Bronchial epithelial cell (primary cell): ENCODE measurements at places on chromosomes 2 and 18.

DNA sequence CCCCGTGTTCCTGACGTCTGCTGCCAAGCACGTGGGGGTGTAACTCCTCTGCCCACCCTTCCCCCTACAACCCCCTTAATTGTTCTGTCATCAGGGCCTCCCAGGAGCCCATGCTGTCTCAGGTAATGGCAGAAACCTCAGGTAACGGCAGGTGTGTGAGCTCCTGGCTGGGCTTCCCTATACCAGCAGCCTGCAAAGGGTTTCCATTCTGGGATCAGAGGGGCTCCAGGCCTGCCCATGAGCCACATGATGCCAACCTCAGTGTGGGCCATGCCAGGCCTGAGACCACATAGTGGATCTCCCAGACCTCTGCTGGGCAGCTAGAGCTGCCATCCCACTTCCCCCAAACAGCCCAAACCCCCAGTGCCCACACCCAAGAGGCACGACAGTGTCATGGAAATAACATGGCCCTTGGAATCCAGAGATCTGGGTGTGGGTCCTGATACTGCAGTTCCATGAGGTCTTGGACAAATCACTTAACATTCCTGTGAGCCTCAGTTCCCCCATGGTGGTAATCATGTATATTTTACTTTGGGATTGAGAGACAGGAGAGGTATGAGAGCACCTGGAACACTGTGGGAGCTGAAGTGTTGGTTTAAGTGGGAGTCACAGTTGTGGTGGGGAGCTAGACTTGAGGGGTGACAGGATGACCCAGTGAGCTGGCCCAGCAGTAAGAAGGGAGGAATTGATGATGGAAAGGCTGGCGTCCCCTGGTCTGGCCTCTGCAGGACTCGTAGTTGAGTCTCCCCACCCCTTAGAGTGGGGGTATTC, 59.6 kb downstream of the ATOH8 start:
- DNase-seq: no peak

- peak; percentile 98 for DNase-seq
Measured at GRCh38 chr2:229445019-229445418, 173.9 kb upstream of the PID1 start.

GRCh38 chr18:56637711-56638231, 621 bp downstream of the TXNL1 start:
- no peak for DNase-seq

GRCh38 chr2:209008636-209009287, 415.1 kb upstream of the MAP2 start:
- DNase-seq: no peak

DNA sequence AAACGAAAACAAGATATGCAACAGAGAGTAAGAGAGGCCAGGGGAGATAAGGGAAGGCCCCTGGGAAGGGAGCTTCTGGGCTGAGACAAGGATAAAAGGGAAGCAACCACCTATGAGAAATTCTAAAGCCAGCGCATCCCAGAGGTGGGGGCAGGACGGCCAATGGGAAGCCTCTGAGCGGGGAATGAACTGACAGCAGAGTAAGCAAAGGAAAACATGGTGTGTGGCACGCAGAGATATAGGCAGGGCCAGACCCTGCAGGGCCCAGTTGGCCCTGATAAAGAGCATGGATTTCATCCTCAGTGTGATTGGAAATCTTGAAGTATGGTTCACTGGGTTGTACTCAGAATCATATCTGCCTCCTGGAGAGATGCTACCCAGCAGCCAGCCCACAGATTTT, 78.7 kb downstream of the IRS1 start:
- no peak for DNase-seq

GRCh38 chr2:224734949-224735348, 18.8 kb upstream of the CCDC195 start:
- DNase-seq: no peak

GRCh38 chr18:50933684-50934083, 34.2 kb upstream of the ELAC1 start:
- no peak for DNase-seq

DNA sequence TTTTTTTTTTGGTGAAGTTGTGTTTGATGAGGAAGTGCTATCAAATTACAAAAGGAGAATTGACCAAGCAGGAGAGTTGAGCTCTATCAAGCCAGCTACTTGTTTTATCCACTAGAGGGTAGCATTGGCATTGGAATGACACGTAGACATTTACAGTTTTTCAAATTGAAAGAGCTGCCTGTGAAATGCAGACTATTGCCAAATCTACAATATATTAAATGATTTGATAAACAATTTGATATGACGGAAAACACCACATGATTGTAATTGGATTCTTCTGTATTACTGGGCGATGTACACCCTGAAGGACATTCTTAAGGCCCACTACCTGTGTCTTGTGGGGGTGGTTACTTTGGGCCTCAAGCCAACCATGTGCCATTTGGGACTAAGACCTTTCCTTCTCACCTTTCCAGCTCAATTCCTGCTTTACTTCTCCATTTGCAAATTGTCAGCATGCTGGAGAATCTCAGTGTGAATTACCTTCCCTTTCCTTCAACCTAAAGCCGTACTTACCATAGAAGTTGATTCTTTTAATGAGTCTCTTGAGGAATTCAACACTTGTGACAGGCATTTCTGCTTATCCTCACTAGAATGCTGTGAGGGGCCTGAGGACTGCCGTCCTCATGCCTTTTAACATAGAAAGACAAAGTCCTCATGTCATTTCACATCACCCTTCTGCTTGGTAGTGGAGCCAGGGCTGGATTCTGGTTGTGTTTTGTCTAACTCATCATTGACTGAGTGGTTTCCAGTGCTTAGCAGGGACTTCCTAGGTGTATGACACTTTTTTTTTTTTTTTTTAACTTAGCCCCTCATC, 134.8 kb upstream of the THUMPD2 start:
- DNase-seq: peak; percentile 73

GRCh38 chr18:56197241-56197859, 441.0 kb downstream of the TXNL1 start:
- DNase-seq: no peak

- DNase-seq: no peak
Measured at GRCh38 chr2:241001413-241002274, 3.2 kb downstream of the SNED1 start.

DNA sequence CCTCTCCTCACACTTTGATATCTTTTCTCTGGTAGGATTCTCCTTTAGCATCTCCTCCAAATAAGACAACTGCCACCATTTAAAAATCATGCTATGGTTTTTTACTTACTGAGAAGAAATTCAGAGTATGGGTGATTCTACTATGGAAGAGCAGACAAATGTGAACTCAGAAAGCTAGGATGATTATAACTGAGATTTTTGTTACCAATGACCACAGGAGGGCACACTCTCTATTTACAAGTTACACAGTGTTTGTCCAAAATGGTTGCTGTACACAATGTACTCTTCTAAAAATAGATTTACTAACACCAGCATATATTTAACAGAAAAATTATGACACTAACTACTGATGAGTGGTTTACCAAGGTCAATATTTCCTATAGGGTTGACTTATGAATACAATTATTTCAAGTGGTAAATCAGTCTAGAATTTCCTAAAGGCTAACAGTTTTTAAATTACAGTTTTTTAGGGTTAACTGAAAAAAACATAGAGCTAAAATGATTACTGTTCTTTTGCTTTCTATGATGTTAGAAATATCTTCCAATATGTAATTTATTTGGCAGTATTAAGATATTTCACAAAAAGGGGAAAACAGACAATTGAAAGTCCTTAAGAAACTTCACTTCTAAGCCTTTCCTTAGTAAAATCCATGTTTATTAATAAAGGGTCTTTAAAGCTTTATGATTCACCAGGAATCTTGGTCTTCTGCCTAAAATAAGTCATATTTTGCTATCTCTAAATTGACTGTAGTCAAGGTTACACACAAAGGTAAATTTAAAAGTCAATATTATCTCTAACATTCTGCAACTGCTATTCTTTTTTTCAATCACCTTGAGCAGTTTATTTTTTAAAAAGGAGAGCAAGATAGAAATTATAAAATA, 57.2 kb downstream of the MAP4K3 start:
- DNase-seq: peak; percentile 67

DNA sequence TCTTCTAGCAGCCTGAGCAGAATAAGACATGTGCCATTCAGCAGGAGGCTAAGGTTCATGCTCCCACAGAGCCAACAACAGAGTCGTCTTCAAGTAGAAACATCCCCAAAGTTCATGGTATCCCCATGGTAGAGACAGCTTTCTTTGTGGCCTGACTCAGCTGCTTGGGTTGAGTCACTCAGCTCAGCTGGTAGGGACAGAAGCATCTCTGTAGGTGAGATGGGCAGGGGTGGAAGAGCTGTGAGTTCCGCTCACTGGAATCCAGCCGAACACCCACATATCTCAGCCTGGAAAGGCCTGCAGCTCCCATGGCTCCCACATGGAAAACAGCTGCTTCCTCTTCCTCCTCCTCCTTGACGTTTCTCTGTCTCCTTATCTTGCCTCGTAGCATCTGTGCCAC, 792.7 kb downstream of the RNF144A start:
- peak; percentile 28 for DNase-seq

- DNase-seq: no peak
Measured at GRCh38 chr18:31789409-31789808, 28.7 kb upstream of the SLC25A52 start.

- DNase-seq: no peak
Measured at GRCh38 chr18:78092901-78093300, 843.3 kb downstream of the GALR1 start.

DNA sequence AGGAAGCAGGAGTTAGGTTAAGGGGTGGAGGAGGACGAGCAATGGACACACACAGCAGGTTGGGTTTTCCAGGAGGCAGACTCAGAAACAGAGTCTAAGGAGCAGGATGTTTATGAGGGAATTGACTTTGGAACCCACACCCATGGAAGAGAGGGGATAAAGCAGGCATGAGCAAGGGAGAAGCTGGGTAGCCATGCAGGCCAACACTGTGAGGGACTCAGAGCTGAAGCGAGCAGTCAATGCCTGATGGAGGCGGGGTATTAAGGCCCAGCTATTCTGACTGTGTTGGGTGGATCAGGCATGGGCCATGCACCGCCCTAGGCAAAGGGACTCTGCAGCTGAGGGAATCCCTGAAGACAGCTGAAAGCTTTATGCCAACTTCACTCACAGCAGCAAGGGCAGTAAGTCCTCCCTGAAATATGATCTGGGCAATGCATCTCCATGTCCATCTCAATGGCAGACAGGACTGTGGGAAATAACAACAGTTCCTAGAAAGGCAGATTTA, 37.6 kb downstream of the TEX51 start:
- DNase-seq: no peak

DNA sequence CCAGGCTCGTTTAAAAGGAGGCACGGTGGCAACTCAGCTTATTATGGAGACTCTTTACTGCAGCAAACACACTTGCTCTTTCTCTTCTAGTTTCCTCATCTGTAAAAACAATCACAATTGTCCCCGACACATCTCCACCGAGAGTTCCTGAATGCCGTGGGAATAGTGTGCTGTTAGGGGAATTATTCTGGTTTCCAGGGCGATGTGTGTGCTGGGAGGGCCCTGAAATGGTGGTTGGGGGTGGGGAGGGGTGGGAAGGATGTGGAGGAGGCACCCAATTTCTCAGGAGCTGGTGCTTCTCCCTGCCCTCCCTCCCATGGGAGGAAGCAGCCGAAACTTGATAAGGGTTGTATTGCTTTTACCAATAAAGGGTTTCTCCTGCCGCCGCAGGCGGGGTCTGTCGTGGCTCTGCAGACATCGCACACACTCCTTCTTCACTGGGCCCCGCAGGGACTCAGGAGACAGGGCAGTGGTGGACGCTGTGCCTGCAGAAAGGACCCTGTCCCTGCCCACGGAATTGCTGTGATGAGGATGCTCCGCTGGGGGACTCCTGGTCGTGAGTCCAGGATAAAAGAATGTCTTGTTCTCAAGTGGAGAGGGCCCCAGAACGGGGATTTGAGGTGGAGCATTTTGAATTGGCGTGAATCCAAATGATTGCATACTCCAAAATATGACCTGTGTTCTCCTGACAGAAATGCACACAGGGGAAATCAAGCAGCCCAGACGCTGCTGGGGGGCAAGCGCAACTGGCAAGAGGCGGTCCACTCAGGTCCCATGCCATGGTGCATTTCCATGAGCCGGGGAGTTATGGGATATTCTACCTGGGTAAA, 119.2 kb downstream of the ACKR3 start:
- no peak for DNase-seq

DNA sequence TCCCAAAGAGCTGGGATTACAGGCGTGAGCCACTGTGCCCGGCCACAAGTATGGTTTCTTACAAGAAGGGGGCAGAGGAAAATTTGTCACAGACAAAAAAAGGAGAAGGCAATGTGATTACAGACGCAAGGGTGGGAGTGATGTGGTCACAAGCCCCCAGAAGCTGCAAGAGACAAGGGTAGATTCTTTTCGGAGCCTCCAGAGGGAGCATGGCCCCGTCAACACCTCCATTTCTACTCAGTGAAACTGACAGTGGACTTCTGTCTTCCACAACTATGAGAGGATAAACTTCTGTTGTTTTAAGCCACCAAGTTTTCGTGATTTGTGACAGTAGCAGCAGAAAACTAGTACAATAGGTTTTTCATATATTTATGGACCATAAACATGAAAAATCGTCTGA, 2.1 kb upstream of the TCF7L1 start:
- DNase-seq: no peak

GRCh38 chr2:23526835-23527790, 142.1 kb downstream of the KLHL29 start:
- no peak for DNase-seq

DNA sequence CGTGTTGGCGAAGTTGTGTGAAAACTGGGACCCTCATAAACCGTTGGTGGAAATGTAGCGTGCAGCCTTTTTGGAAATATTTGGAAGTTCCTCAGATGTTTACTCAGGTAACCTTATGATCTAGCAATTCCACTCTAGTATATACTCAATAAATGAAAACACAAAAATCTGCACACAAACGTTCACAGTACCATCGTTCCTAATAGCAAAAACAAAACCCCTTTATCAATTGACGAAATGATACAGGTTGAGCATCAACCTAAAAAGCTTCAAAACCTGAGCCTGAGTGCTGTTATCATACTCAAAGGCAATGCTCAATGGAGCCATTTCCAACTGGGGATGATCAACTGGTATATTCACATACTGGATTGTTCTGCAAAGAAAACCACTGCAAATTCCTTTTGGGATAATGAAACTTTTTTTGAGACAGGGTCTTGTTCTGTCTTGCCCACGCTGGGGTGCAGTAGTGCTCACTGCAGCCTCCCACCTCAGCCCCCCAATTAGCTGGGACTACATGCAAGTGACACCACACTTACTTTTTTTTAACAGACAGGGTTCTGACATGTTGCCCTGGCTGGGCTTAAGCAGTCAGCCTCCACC, 777 bp upstream of the C18orf32 start:
- DNase-seq: peak; percentile 7

DNA sequence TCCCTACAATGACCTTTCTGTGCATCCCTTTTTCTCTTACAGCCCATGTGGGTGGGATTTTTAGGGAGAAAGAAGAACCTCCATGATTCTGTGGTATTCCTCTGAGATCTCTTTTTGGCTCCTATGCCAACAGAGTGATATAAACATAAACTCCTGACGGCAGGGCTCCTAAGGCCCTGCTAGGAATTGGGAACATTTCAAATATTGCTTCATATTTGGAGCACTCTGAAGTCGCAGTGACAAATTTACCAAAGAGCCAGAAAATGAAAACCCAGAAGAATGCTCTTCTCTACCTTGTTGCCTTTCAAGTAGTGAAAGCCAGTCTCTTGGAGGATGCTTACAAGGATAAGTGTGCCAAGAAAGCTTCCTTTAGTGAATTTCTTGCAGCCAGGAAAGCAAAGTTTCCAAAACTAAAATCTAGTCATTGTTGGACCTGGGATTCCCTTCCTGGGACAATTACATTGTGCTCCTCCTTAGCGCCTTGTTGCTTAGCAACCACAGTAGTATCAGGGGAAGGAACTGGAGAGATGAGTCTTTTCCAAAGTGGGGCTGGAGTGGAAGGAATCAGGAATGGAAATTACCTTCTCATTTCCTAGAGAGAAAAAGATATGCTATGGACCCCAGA, 7.3 kb upstream of the SETBP1 start:
- no peak for DNase-seq
